ENCODE measurements at places on chromosomes 6 and 20.

DNA sequence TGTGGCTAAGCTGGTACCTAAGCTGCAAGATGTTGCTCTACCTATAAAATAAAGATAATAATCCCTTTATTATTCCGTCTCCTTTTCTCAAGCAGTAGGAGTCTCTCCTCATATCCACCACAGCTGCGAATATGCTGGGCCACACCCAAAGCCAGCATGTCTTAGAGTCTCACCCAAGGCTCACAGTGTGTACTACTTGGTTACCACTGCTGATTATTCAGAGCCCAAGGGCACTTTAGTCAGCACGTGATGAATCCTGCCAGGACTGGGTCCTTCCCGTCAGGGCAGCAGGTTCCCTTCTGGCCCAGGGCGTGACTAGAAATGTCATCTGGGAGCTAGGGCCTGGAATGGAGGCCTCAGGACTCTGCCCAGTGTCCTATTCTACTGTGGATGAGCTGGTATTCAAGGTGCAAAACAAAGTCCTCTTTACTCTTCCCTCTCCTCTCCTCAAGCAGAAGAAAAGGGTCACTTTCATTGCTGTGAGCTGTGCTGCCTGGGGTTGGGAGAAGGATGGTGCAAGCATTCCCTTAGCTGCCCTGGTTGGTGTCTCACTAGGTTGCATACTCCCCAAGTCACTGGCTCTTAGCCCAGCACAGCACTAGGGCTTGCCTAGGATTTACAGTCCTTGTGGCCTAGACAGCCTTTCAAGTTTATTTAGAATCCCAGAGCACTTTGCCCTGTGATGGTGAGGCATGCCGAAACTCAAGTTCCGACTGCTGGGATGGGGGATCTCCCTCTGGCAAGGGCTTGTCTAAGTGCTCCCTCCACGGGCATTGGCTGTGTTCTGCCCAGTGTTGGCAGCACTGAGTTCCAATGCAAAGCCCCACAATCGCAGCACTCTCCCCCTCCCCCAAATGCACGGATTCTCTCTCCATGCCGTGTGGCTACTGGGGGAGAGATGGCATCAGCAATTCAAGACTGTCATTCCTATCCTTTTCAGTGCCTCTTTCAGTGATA lies 320.2 kb downstream of the BTBD9 start:
- DNase-seq: no peak

DNA sequence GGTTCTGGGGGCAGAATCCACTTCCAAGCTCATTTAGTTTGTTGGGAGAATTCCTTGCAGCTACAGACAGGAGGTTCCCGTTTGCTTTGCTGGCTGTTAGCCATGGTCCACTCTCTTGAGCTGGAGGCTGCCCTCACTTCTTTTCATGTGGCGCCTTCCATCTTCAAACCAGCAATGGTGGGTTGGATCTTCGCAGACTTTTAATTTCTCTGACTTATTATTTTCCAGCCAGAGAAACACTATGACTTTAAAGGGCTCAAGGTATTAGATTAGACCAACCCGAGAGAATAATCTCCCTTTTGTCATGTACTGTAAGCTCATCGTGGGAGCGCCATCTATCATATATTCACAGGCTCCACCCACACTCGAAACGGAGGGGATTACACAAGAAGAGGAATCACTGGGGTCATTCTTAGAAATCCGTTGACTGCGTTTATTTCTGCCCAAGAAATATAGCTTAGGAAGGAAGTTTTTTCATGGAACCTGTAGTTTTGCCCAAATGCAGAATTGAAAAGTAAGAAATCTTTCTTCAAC lies 38.9 kb downstream of the SAMD5 start:
- DNase-seq: no peak

- DNase-seq: no peak
Measured at GRCh38 chr6:109945091-109945490, 33.0 kb upstream of the GPR6 start.

- DNase-seq: no peak
Measured at GRCh38 chr20:62370807-62371587, 3.9 kb upstream of the LAMA5 start.

GRCh38 chr6:37285861-37286311 lies 27.9 kb upstream of the TMEM217 start:
- no peak for DNase-seq

GRCh38 chr6:169848946-169849345 lies 97.5 kb downstream of the ERMARD start:
- DNase-seq: no peak

DNA sequence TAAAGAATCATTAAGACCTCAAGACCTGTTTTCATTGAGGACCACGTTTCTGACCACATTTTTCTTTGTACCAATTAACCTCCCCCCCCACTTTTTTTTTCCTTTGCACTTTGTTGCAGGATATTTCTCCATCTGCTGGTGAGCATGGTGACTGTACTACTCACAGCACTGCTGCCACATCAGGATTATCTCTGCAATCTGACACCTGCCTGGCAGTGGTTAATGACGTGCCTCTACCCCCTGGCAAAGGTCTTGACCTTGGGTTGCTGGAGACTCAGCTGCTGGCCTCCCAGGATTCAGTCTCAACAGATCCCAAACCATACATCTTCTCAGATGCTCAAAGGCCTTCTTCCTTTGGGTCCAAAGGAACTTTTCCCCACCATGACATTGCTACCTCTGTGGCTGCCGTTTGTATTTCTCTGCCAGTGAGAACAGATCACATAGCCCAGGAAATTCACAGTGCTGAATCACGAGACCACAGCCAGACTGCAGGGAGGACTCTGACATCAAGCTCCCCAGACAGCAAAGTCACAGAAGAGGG lies 46.6 kb upstream of the EDN3 start:
- DNase-seq: no peak

GRCh38 chr6:154457881-154458284 lies 52.6 kb downstream of the CNKSR3 start:
- no peak for DNase-seq

DNA sequence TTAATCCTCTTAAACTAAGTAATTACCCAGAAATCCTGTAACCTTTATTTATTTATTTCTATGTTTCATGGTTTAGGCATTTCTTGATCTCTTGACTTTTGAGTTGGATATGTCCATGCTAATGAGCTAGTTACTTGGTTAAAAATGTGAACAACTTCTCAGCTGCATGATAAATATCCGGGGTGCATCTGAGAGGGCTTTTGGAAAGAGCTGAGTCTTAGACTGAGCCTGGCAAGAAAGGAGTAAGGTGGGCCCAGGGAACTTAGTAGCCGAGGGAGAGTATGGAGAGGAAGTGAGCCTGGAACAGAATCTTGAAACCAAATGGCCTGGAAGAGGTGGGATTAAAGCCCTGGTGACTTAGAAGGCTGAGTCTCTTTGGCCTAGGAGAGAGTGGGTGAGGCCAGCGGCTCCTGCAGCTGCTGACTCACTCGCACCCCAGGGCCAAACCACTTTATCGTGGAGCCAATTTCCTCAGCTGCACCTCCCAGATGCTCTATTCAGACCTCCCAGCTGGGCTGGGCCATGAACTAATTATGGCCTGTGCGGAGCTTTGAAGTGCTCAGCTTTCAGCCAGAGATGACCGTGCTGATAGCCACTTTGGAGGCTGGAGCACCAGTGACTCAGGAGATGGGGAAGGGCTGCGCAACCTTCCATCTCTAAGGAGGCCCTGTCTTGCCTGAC lies 19.1 kb downstream of the TGM3 start:
- no peak for DNase-seq

DNA sequence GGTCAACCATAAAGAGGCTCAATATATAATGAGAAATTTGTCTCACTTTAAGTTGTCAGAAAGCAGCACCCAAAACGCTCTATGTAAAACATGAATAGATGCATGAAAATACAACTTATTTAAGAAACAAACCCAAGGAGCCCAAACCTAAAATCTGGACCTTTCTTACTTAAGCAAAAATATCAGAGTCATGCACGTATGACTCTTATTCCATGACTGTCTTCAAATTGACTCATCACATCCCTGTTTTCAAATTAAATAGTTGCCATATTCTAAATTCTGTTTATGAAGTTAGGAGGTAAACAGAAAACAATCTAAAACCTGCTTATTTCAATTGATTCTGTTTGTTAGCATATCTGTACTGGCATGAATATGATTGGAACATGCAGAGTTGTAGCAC lies 42.1 kb downstream of the ANKRD6 start:
- DNase-seq: no peak

DNA sequence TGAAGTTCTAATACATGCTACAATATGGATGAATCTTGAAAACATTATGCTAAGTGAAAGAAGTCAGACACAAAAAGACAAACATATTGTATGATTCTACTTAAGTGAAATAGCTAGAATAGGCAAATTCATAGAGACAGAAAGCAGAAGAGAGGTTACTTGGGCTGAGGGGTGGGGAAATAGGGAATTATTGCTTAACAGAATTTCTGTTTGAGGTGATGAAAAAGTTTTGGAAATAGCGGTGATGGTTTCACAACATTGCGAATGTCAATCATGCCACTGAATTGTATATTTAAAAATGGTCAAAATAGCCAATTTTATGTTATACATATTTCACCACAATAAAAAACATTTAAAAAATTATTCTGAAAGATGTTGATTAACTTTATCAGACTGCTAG lies 6.1 kb downstream of the SLC26A8 start:
- DNase-seq: no peak

DNA sequence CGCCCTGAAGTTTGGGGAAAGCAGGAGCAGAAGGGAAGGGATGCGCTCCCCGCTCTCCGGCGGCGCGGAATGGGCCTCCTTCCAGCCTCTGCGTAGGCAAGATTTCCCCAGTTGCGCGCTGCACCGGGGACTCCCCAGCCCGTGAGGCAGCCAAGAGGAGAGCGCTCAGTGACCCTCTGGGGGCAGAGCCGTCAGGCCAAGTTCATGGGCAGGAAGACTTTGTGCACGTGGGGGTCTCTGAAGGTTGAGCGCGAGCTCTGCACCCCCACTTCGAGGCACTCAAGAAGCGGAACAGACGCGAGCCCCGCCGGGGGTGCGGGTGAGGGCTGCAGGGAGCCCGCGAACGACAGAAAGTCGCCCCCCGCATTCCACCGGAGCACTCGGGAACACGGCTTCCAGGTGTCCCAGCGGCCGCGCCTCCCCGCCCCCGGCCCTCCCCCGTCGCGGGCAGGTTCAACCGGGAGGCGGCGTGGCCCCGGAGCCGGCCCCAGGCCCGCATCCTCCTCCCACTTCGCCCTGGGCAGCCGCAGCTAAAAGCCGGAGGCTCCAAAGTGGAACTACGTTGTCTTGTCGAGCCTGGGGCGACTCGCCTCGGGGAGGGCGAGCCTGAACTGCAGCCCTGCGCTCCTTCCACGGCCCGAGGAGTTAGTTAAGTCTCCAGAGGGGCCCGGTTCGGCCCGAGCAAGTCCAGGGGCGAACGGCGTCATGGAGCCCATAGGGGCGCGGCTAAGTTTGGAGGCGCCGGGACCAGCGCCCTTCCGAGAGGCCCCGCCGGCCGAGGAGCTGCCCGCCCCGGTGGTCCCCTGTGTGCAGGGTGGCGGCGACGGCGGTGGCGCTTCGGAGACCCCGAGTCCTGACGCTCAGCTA lies at the start of gene PPP1R3G:
PPP1R3G (plus strand) TSS at position 561 of the 867 bp plus-strand sequence; CDS start at position 706, 145 bp downstream.
- DNase-seq: no peak

GRCh38 chr6:73024598-73024997 lies 200.7 kb downstream of the KHDC1L start:
- DNase-seq: no peak

GRCh38 chr20:44027343-44028002 lies 112.8 kb downstream of the TOX2 start:
- DNase-seq: no peak

DNA sequence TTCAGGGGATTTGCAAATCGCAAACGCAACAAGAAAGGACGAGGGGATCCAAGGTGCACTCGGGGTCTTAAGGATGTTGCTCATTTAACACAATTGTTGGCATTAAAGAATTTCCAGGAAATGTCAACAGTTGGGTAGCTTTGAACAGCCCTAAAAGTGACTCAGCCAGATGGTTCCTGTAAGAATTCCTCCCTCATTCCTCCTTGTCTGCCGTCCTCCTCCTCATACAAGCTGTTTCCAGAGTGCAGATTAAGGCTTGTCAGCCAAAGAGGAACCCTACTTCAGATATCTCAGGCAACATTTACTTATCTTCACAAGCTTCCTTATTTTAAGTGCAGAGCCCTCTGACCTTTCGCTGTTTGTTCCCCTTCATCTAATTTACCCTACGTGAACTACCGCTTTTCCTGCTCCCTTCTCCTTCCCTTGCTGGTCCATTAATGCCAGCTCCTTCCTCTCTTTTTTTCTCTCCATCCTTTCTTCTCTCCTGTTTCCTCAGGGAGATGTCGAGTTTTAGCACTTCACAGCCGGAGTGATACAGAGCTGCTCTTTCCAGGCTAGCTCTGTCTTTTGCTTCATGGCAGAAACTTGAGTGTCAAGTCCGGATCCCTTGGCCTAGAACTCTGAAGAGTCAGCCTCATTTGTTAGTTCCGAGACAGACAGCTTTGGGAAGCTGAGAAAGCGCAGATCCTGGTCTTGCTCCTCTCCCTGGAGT lies 26.1 kb upstream of the TBC1D7 start:
- DNase-seq: no peak

GRCh38 chr20:17457588-17458190 lies 73.5 kb downstream of the BFSP1 start:
- DNase-seq: no peak

- DNase-seq: no peak
Measured at GRCh38 chr6:29958921-29959320, 16.6 kb downstream of the HLA-A start.

DNA sequence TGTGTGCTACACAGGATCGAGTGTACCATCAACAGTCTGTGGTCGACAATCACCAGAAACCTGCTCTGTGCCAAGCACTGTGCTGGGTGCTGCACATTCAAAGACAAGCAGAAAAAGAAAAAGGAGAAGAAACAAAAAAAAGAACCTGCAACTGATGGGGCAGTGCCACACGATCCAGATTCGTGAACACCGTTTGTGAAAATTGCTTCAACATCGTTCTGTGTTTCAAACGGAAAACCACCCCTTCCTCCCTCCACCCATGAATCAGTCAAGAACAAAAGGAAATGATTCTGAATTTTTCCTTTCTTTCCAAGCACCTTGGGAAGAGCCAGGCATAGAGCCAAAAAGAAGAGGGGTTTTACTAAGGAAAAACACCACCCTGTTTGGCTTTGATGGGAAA lies 129.2 kb upstream of the ARID1B start:
- DNase-seq: no peak

- DNase-seq: no peak
Measured at GRCh38 chr6:43123461-43124314, 47.4 kb upstream of the SRF start.

GRCh38 chr6:34338811-34339210 lies 53.7 kb downstream of the NUDT3 start:
- no peak for DNase-seq

DNA sequence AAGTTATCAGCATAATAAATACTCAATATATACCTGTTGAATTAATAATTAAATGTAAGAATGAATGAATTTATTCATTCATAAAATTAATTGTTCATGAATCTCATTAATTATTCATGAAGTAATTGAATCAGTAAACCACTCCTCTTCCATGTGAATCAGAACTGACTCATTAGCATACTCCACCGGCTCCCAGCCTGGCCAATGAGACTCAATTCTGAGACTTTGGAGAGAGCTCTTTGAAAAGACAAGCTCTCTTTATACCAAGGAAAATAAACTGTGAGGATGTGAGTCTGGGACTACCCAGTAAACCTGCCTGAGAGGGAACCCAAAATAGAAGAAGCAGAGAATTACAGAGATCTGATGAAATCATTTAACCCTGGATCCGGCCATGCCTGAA lies 8.4 kb upstream of the SLC2A10 start:
- no peak for DNase-seq
